ENCODE measurements at places on chromosomes 2 and 18.

DNA sequence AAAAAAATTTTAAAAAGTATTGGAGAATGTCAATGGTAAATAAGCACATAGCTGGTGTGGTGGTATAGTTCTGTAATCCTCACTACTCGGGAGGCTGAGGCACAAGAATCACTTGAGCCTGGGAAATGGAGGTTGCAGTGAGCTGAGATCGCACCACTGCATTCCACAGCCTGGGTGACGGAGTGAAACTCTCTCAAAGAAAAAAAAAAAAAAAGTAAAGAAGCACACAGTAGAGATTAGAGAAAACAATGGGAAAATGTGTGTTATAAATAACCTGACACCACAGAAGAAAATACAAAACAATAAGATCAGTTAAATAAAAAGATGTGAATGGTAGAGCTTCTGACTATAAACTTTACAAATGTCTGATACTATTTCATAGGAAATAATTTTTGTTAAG lies 163.7 kb upstream of the WDSUB1 start:
- DNase-seq: no peak

DNA sequence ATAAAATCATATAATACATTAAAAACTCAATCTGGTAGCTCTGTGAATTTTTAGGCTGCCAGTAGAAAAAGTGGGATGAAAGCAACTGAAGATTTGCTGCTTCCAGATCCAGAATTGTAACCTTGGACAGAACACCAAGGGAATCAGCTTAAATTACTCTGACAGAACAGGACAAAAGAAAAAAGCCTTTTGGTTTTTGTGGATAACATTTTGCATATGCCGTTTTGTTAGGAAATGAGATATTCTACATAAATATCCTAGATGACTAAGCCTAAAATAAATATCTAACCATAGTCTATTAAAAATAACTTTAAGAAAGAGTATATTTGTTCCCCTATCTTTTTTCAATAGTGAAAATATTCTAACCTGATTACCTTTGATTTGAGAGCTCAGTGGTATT lies 148.7 kb upstream of the DOCK10 start:
- no peak for DNase-seq

DNA sequence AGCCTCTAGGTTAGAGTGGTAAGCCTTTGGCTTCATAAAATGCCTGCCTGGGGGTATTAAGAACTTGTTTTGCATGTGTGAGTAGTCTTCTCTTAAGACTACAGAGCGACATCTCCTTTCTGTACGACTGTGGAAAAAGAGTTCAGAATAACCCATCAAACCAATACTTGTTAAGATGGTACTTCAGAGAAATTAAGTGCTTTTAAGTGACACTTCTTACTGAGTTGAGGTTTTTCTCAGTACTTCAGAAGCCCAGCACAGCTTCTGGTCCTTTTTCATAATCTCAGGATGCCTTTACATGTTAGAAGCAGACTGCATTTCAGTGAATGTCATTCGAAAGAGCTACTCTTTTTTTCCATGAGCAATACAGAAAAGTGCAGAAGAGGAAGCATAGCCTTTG lies 10.8 kb downstream of the XRCC5 start:
- no peak for DNase-seq

GRCh38 chr2:45698554-45698953 lies 47.1 kb downstream of the PRKCE start:
- no peak for DNase-seq

DNA sequence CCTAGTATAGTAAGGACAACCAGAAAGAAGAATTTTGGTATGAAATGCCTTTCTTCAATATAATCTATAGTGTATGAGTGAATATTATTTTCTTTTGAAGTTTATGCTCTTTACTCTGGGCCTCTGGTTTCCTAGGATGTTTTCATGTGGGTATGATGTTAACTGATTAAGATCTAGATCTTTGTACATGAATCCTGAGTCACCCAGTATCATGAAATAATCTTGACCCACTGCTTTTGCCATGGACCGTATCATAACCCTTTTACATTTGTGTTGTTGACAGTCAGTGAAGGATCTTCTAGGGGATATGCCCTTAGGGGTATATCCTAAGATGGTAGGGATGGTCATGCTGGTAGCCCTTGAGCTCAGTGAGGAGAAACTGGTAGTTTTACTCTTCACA lies 100.3 kb downstream of the RAB3GAP1 start:
- no peak for DNase-seq

DNA sequence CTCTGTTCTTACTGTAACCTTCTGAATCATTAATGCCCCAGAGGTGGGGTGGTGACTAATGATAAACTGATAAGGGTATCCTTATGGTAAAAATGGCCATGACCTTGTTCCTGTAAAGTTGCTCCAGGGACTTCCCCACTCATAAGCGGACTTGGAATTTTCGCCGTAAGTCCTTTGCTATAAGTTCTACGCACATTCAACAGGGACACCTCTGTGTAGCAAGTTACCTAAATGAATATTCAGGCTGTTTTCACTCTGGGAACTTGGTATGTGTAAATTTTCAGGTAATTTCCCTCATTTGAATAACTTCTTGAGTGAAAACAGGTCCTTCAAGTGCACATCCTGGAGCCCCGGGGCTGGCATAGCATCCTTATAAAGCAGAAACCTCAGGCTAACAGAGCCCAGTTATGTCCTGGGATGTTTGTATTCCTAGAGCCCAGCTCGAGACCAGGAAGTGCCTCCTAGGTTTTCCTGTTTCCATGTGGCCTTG lies 9.4 kb upstream of the AGFG1 start:
- DNase-seq: no peak

DNA sequence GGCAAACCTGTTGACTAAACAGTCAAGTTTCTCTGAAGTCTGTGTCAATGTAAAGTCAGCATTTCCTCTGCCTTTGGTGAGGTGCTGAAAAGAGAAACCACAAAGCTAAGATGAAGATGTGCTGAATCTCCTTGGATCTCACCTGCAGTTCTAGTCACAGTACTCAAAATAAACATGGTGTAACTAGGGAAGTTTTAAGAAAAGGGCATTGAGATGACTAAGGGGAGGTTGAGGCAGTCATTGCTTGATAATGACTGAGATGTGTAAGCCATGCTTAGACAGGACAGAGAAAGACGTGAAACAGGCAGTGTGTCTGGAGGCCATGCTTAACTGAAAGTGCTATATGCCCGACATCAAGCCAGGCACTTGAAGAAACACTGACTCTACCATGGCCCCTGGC lies 1010.0 kb upstream of the CELF4 start:
- no peak for DNase-seq

DNA sequence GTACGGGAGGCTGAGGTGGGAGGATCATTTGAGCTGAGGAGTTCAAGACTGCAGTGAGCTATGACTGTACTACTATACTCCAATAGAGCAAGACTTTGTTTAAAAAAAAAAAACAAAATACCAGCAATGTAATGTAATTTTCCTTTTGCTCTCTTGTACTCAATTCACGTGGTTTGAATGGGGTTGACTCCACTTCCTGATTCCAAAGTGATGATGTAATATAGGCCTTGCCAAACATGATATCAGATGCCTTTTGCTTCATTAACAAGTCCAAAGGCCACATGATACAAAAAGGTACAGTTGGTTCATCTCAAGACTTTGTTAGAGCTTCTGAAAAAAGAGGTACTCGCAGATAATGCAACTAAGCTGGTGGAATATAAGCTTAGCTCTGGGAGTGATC lies 321.8 kb downstream of the ZEB2 start:
- no peak for DNase-seq

- DNase-seq: no peak
Measured at GRCh38 chr2:223886726-223887125, 49.3 kb upstream of the AP1S3 start.

- no peak for DNase-seq
Measured at GRCh38 chr18:23276451-23276850, 141.2 kb downstream of the CABLES1 start.

Measured in activated CD4-positive, alpha-beta T cell treated with anti-CD3 and anti-CD28 coated beads for 24 hours (primary cell).